CD8-positive, alpha-beta memory T cell (primary cell): ENCODE measurements at places on chromosomes 7 and 10.

DNA sequence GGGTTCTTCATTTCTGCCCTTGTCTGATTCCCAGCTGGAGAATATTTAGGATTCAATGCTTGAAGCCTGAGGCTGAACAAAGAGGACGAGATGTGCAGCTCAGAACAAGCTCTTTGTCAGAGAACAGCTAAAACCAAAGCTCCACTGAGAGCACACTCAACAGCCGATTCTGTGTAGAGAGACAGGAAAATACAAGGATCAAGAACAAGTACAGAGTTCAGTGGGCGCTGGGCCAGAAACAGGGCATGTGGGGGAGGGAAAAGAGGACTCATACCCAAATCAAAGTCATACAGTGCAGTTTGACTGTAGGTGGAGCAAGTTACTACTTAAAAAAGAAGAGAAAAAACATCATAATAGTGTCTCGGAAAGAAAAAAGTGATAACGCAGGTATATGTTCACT is at the start of gene AGMO:
AGMO (minus strand) TSS at position 181 of the 400 bp plus-strand sequence.
- DNase-seq = no peak

DNA sequence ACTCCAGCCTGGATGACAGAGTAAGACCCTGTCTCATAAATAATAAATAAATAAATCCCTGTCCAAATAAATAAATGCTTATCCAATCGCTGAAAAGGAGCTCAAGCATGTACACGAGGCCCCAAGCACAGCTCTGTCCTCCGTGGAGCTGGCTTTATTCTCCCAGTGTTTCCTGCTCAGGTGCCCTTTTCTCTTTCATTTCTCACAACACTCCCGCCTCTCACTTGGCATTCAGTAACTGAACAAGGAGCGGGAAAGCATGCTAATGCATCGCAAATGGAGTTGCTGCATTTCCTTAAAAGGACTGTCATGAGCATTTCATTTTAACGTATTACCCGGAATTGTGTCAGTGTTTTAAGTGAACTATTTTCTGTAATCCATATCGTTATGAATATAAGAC is 210.9 kb upstream of the C7orf33 start:
- no peak for DNase-seq

DNA sequence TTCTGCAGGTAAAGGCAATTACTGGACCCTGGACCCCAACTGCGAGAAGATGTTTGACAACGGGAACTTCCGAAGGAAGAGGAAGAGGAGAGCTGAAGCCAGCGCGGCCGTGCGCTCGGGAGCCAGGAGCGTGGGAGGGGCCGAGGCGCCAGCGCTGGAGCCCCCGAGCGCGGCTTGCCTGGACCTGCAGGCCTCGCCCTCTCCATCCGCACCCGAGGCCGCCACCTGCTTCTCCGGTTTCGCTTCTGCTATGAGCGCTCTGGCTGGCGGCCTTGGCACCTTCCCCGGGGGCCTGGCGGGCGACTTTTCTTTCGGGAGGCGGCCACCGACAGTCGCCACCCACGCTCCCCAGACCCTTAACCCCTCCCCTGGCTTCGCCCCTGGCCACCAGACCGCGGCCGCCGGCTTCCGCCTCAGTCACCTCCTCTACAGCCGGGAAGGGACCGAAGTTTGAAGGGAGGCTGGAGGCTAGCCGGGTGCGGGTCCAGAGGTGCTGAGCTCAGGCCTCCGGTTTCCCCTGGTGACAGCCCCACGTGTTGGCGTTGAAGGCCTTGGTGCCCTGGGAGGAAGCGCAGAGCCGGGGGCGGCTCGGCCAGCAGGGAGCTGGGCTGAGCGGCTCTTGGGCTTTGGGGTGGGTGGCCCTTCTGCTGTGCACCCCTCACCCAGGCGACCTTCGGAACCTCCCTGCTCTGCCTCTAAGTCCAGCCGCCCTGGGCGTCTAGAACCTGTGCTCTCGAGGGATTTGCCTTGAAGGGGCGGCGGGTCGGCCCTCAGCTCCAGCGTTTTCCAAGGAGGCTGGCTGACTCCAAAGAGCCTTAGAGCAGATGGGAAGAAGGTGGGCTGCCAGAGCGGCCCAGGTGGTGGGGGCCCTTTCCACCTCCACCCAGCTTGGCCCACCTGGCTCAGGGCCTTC is 1.8 kb downstream of the FOXI2 start:
- no peak for DNase-seq

- DNase-seq = no peak
These were observed 334.4 kb downstream of the ADARB2 start for GRCh38 chr10:1402816-1403507.

DNA sequence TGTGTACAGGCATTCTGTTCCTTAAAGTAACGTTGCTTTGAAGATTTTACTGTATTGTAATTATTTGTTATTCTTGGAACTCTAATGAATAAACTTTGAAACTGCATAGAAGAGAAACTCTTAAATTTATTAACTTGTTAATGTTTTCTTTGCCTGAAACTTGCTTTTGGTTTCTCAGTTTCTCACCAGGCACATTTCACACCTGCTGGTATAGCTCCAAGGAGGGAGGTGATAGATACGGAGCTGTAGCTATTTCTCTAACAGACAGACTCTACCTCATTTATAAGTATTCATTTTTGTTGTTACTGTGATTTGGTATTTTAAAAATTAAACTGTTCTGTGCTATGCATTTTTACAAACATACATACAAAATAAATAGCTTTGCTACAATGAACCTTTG is 32.7 kb downstream of the R3HCC1L start:
- DNase-seq = no peak
